ENCODE measurements at places on chromosomes 13 and 19. TPM values are rescaled to one million over a fixed set of nuclear protein-coding genes. Genes with fewer than 3 reads are reported as not detected.

Gene ZNF580
- 49.6 TPM for total RNA-seq

Gene ZNF578
- total RNA-seq = 0.34 TPM

Gene PSG4
- total RNA-seq = not detected

DNA sequence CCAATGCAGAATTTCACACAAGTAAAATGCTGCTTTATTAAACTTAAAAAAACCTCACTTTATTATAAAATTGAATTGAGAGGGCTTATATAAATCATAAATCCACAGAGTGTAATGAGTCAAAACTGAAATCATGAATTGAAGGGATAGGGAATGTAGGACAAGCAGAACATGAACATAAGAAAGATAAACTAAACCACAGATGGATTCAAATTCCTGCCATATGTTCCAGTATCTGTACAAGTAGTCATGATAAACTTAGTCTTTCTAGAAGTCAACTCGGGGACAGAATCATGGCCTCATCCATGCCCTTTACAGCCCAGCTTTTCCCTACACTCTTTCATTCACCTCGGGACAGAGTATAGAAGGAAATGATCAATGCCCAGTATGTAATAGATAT, 16.6 kb downstream of the LMO7 start:
- no peak overlapping the region for H3K4me3 ChIP-seq
- H3K27ac ChIP-seq = peak overlapping the region; percentile 12
- H3K36me3 ChIP-seq = peaks cover 11% of the 10 kb centered on the region
- no peaks in the 10 kb centered on the region for H3K27me3 ChIP-seq

GRCh38 chr13:21344662-21345176, 114.4 kb downstream of the ZDHHC20 start:
- no peak overlapping the region for H3K27ac ChIP-seq
- no peaks in the 10 kb centered on the region for H3K4me1 ChIP-seq
- H3K36me3 ChIP-seq = no peaks in the 10 kb centered on the region
- DNase-seq = no peak

- H3K4me1 ChIP-seq = peaks cover 3% of the 10 kb centered on the region
- H3K27me3 ChIP-seq = peaks cover 57% of the 10 kb centered on the region
- H3K36me3 ChIP-seq = no peaks in the 10 kb centered on the region
- DNase-seq = no peak
- no peak overlapping the region for H3K4me3 ChIP-seq
Measured at GRCh38 chr13:36550177-36550576, 117.9 kb downstream of the CCNA1 start.

- peak overlapping the region; percentile 17 for H3K27ac ChIP-seq
- DNase-seq = no peak
- H3K27me3 ChIP-seq = no peaks in the 10 kb centered on the region
Measured at GRCh38 chr19:35264268-35265125, 4.3 kb upstream of the USF2 start.

DNA sequence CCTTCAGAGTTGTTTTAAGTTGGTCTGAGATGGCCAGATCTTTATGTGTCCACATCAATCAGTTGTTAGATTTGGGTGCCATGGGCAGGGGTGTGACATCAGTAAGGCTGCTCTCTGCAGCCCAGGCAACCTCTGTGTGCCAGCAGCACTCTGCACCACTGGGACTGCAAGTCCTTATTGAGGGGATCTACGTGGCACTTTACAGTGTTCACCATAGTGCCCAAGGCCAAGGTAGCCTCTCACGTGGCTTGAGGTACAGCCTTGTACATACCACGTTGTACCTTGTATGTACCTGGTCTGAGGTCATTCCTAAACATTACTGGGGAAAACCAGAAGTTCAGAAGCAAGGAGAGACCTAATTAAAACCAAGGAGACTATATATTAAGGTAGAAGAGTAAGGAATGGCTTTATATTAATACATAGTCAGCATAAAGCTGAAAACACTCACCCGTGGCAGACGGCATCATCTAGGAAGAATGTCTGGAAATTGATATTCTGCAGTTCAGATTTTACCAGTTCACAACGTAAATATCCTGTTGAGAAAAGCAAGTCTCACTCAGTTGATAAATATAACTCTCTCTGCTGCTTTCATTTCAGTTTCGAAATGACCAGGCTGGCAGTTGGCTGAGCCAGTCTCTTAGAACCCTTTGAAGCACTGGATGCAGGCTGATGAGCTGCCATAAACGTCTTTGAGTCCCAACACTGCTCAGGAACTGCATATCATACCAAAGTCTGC, 128.8 kb downstream of the ZDHHC20 start:
- H3K27me3 ChIP-seq = peaks cover 19% of the 10 kb centered on the region
- no peak overlapping the region for H3K27ac ChIP-seq
- H3K4me3 ChIP-seq = no peak overlapping the region
- H3K4me1 ChIP-seq = peaks cover 20% of the 10 kb centered on the region

DNA sequence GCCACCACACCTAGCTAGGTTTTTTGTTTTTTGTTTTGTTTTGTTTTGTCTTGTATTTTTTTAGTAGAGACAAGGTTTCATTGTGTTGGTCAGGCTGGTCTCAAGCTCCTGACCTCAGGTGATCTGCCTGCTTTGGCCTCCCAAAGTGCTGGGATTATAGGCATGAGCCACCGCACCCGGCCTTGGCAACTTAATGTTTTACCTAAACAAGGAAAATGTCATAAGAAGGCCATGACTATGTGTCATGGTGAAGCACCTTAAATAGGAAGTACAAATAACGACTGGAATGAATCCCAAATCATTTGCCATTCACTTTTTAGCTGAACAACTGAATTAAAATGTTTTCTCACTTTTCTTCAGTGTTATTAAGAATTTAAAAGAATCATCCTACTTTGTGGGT, 465.2 kb downstream of the KCTD12 start:
- DNase-seq = no peak
- no peak overlapping the region for H3K4me3 ChIP-seq
